ENCODE measurements at places on chromosomes 12 and 14.

DNA sequence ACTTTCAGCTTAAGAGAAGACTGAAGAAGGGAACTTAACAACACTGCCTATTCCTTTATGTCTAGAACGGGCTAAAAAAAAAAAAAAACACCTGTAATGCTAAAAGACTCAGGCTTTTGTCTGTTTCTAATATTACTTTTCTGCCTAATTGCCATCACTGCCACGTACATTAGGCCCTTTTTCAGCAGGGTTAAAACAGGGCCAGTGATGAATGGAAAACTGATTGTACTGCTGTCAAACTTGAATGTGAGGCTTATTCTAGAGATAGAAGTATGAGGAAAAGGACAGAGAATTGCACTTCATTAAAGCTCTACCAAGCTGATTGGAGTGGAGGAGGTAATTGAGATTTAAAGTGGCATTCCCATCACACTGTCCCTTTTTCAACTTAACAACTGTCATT is 535.8 kb downstream of the PRKD1 start:
- no peak for DNase-seq

- no peak for DNase-seq
These were observed 261.4 kb upstream of the TMTC1 start for GRCh38 chr12:30045171-30045570.

GRCh38 chr12:7016958-7017571 is 1.2 kb downstream of the LPCAT3 start:
- no peak for DNase-seq

DNA sequence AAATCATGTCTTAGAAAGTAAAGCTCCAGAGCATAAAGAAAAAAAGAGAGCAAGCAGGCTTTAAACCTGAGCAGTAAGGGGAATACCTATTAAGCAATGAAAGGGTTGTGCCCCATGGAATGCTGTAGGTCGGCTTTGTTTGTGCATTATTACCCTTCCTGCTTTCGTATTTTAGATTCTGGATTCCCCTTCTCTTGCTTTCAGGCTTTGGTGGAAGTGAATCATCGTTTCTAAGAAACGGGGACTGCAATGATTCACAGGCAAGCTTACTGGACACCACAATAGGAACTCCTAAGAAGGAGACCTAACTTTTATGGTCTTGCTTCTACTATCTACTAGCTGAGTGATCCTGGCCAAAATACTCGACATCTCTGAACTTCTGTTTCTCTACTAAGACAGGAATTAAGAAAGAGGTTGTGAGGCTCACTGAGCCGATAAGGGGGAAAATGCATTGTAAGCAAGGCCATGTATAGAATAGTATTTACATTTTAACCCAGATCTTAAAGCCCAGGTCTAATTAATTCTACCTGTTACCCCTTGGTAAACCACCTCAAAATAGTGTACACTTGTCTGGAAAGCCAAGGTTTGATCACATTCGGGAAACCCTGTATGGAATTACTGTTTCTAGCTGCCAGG is 1.2 kb upstream of the BMAL2 start:
- DNase-seq = peak; percentile 89

DNA sequence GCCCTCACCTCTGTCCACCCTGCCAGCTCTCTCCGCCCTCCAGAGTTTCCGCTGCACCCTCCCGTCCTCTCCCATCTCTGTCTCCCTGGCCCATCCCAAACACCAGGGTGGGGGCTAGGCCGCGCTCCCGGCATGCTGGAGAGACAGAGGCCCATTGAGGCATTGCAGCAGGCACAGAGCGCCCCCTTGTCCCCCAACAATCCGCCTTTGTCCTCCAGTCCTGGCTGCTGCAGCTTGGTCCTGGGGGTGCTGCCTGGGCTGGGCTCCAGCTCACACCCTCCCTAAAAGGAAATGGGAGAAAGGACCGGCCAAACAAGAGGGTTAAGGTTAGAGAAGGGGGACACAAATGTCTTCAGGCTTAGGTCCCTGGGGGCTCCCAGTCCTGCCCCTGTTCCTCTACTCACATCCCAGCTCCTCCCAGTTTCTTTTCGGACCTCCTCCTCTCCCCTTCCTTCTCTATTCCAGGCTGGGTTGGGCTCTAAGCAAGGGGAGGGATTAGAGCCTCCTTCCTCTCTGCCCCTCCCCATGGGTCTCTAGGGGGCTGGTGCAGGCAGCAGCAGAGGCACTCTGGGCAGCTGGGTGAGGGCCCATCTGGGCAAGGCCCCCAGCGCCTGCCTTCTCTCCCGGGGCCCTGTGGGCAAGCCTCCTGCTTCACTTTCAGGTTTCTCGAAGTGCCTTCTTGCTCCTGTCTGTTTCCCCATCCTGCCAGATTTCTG is at the start of gene CMTM5:
Gene CMTM5, plus strand, starts transcription at position 565 of the 716 bp plus-strand sequence. CDS start 206 bp downstream, outside the sequence.
- no peak for DNase-seq

GRCh38 chr12:92641291-92641690 is 61.5 kb upstream of the PLEKHG7 start:
- no peak for DNase-seq

DNA sequence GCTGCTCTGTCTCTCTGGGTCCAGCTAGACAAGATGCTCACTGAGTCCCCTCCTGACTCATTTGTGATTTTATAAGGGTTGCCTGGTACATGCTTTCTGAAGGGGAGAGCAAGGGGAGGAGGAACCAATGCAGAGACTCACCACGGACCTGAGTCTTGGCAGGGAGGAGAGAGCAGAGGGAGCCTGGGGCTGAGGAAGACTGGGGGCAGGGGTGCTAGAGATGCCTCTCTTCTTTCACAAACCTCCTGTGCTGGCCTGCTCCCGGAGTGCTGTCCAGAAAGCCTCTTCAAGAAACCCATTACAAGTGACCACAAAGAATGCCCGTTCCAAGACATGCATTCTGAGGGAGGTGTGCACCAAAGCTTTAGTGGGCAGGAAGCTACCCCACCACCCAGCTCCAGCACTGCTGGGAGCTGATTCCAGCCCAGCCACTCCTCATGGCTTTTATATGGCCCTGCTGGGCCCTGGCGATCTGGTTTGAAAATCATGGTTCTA is 33.1 kb upstream of the DICER1 start:
- DNase-seq = no peak

- DNase-seq = no peak
These were observed 5.2 kb downstream of the TRHDE start for GRCh38 chr12:72277415-72277814.
